ENCODE measurements at places on chromosomes 2 and 18. TPM values are rescaled to one million over a fixed set of nuclear protein-coding genes. Genes with fewer than 3 reads are reported as not detected.

GRCh38 chr2:207926989-207927300, 98.4 kb downstream of the PLEKHM3 start:
- no peak for DNase-seq

GRCh38 chr2:240143801-240144648, 3.6 kb upstream of the OTOS start:
- DNase-seq: peak; percentile 48

GRCh38 chr2:152433289-152433688, 98.3 kb downstream of the FMNL2 start:
- DNase-seq: no peak

DNA sequence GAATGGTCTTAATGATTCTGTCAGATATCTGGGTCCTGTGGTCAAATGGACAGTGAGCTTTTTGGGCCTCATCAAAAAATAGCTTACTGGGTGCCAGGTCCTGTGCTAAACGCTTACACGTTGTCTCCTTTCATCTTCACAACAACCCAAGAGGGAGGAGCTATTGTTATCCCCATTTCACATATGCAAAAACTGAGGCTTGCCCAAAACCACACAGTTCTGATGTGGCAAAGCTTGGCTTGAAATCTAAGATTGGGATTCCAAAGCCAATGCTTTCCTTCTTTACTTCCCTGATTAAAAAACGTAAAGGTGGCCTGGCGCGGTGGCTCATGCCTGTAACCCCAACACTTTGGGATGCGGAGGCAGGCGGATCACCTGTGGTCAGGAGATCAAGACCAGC, 69.3 kb downstream of the ACTR2 start:
- no peak for DNase-seq

- DNase-seq: no peak
Observed at GRCh38 chr2:70537840-70538239, 15.8 kb downstream of the TGFA start.

- DNase-seq: no peak
Observed at GRCh38 chr18:26044807-26045206, 45.6 kb downstream of the SS18 start.

DNA sequence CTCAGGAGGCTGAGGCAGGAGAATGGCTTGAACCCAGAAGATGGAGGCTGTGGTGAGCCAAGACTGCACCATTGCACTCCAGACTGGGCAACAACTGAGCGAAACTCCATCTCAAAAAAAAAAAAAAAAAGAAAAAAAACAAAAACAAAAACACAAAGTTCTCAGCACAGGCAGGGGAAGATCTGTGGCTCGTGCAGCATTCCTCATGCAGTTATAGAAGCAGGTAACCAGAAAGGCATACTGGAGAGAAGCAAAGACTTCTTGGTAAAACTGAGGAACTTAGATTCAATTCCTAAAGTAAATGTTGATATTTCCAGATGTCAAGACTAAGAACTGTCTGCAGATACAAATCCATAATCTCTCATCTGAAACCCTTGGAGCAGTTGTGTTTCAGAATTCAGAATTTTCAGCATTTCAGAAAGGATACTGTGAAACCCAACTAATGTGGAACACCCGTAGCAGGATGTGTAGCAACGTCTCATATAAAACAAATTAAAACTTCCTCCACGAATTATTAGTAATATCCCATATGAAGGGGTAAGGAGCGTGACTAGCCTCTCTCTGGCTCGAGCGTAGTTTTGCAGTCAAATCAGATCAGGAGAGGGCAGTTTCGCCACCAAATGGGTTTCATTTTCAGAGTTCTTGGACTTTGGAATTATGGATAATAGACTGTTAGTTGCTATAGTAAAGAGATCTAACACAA, 13.2 kb upstream of the SLC25A52 start:
- DNase-seq: no peak

DNA sequence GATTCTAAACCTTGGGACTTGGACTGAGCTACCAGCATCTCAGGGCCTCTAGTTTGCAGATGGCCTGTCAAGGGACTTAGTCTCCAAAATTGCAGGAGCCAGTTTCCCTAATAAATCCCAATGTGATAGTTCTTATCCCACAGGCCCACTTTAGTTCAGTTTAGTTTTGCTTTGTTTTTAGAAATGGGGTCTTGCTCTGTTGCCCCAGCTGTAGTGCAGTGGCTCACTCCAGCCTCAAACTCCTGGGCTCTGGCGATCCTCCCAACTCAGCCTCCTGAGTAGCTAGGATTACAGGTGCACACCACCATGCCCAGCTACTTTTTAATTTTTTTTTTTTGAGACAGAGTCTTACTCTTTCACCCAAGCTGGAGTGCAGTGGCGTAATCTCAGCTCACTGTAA, 2.6 kb upstream of the SF3B1 start:
- no peak for DNase-seq

- peak; percentile 58 for DNase-seq
Observed at GRCh38 chr2:209476367-209477208, 52.7 kb downstream of the MAP2 start.

GRCh38 chr2:240498171-240498957, 59.4 kb downstream of the ANKMY1 start:
- DNase-seq: no peak

DNA sequence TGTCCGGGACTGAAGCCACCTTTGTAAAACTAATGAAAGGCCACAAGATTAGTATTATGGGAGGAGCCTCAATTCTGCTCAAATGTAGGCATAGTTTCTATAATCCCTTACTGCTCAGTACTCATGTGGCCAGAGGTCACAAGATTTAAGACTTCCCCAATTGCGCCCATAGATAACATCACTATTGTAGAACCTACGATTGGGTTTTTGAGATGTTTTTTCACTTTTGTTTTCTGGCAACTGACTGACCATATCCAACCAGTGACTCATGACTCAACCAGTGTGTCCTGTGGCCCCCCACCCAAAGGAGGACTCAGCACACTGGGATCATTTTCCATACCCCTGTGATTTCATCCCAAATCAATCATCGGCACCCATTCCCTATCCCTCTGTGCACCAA, 15.2 kb upstream of the TSPYL6 start:
- DNase-seq: no peak

GRCh38 chr2:145055651-145056050, 535.7 kb upstream of the ZEB2 start:
- no peak for DNase-seq

DNA sequence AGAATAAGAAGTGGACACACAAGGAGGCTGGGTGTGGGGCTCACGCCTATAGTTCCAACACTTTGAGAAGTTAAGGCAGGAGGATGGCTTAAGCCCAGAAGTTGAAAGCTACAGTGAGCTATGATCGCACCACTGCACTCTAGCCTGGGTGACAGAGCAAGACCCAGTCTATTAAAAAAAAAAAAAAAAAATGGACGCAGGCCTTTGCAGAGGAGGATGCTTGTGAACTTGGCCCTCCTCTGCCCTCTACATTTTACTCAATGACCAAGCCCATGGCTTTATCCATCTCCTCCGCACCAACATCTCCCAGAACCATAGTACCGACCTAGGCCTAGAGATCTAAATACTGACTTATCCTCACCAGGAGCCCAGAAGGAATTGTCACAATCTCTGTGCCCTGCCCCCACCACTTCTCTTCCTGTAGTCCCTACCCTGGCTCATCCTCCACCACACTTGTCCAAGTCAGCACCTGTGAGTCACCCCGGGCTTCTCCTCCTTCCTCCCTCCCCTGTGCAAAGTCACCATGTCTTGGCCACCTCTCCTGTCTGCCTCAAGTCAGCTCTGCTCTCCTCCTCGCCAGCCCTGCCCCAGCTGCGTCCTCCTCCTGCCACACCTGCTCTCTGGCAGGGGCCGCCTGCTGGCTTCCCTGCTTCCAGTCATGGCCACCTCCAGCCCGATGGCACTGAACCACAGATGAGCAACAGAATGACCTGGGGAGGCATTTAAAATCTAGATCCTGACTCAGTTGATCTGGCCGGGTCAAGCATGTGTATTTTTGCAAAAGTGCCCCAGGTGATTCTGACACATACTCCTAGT, 35.8 kb upstream of the ASPRV1 start:
- DNase-seq: no peak

- no peak for DNase-seq
Observed at GRCh38 chr18:42412281-42412680, 457.2 kb downstream of the PIK3C3 start.

Gene CRYGD
- not detected for total RNA-seq

Gene FASTKD1
- total RNA-seq: 14.2 TPM

Gene VIT
- 3.9 TPM for total RNA-seq

Gene POTEI
- total RNA-seq: 0.96 TPM

Gene GREB1L
- total RNA-seq: 14.9 TPM

Gene KCNJ13
- 6.3 TPM for total RNA-seq

Gene HMSD
- total RNA-seq: 2.4 TPM

All from umbilical cord (tissue), 2 donors.